ENCODE measurements at places on chromosomes 11 and 22.

DNA sequence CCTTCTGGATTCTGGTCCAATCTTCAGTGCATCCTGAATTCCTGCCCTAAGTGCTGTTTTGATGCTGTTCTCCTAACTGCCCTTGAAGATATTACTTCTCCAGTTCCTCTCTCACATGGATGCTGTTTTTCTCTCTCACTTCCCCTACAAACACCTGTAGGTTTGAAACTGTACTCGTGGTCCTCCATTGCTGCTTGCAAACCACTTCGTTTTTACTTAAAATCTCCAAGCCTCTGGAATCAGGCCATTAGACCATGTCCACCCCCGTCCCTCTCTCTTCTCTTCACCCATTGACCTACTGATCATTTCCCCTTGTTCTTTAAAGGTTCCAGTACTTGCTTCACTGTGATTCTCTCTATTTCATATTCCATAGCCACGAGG is 988.1 kb downstream of the NTM start:
- no peak for DNase-seq

GRCh38 chr11:7630002-7630401 is 43.3 kb downstream of the CYB5R2 start:
- no peak for DNase-seq

GRCh38 chr11:70471254-70471653 is 72.9 kb downstream of the CTTN start:
- no peak for DNase-seq

- no peak for DNase-seq
These were observed 72.9 kb downstream of the TIMP3 start for GRCh38 chr22:32874385-32874784.

DNA sequence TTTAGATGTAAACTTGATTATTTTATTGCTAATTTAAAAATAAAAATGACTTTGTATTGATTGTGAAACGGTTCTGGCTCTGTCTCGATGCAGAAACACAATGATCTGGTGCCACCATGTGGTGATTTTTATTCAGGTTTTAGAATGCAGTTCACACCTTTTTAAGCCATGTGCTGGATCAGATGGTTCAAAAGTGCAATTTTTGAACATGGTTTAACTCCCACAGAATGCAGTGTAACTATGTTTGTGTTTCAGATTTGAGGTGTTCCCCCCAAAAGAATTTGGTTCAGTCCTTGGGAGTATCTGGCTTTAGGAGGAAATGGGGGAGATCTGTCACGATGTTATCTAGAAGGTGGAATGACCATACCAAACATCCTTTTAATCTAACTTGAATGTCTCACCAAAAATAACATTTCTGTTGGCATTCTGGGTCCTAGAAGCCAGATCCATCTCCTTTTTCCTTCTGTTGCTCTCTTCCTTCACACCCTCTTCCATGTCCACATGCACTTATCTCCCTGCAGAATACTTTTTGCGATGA is 7.9 kb downstream of the MRPL16 start:
- no peak for DNase-seq

DNA sequence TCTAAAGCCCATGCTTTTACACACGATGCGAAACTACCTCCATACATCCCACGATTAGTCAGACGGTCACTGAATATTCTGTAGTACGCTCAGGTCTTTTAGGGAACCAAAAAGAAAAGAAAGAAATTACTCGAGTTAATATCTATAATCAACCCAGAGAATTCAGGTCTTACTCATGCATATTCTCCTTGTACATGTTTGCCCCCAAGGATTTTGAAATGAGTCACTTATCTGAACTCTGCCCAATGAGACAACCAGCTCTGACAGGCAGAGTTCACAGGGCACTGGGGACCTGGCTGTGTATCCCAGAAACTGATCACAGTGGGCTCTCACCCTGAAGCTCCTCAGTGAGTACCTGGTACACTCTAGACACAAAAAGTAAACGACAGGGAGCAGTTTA is 29.2 kb downstream of the RASSF10 start:
- no peak for DNase-seq

DNA sequence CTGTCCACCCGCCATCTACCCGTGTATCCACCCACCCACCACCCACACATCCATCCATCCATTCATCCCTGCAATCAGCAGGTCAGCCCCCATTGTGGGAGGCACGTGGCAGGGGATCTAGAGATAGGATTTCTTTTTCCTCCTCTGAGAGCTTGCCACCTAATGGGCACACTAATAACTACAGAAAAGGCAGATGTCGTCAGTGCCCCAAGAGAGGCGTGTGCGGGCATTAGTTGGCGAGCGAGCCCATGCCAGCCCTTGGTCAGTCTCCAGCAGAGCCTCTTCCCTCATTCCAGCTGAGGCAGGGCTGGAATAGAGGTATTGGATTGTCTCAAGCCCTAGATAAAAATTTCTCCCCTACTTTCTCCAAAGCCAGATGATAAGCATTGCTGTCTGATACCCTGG is 9.7 kb downstream of the USP2 start:
- DNase-seq: no peak

DNA sequence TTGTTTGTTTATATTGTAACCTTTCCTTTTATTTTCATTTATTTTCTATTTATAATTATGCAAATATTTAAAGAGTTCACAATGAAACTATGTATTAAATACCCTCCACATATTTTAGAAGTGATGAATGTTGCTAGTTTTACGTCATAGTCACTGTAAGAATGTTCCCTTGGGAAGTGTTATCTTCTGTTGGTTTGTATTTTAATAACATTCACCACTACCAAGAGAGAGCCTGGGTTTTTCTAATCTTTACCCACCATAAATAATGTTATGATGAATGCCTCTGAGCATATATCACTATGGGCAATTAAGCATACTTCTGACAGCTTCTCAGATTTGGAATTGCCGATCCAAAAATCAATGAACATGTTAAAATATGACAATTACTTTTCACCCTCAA is 80.7 kb downstream of the GGT1 start:
- DNase-seq: no peak

DNA sequence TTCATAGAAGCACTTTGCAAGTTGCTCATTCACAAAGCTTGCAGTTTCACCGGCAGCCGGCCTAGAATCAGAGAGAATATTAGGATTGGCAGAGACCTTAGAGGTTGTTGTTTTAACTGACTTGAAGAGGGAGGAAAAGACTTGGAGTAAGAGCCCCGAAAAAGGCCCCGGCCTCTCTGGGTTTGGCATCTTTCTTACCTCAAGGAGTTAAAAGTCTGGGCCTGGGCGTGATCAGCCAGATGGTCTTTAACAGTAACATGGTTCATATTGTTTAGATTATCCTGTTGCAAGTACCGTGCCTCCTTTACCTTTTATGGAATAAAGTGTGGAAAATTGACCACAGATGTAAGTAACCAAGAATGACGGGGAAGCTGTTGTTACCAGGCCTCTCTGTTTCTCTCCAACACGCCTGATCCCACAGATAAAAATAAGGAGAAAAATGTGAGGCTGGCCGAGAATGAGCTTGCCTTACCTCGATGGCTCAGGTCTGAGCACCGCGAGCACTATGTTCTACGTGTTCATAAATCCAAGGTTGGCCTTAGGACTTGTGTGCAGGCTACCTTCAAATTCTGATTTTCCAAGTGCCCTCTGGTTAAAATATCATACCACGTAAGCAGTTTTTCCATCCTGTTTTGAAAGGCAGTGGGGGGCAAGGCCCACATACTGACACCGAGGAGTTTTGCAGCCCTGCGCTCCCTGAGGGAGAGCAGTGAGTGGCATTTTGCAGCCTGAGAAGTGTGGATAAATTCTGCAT is 56.4 kb downstream of the PARVA start:
- peak; percentile 61 for DNase-seq

DNA sequence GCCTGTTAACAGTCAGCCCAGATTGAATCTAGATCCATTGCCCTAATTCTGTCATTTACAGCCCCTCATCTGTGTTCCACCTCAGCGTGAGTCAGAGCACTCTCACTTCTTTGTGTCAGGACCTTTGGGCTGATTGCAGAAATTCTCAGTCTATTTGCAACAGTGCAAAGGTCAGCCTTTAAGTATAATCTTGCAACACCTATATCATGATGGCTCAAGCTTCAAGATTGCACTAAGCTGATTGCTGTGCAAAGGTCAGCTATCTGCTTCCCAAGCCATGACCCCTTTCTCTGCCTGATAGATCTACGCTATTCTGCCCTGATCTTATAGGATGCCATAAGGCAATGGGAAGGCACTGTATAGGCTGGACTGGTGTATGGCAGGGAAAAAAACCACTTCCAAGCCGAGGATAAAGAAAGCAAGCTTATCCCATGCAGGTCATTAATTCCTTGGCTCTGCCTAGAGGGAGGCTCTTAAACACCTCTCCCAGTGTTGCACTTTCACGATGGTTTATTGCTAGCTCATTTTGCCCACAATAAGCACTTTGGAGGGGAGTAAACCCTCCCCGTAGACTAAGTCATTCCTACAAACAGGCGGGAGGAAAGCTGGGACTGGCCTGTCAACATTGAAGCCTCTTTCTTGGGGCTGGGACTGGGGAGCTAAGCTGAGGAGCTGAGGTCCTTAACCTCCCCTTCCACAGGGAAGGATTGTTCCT is 100.6 kb downstream of the RRAS2 start:
- DNase-seq: no peak

DNA sequence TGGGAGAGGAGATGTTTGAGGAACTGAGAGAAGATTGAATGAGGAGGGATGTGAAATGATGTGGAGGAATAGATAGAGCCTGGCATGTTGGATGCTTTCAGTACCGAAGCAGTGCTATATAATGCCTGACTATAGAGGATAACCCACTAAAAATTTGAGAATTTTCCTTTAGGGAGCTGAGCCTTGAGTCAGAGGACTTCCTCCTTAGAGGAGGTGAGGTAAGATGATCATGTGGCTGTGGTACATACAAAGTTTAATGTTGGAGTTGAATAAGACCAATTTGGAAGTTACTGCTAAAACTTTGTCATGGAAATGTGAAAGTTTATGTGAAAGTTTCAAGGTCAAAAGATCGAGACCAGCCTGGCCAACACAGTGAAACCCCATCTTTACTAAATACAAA is 66.9 kb downstream of the YAP1 start:
- no peak for DNase-seq

- DNase-seq: no peak
These were observed 190.7 kb upstream of the NCAM1 start for GRCh38 chr11:112770487-112770886.

GRCh38 chr22:37482244-37482643 is 3.9 kb downstream of the MFNG start:
- no peak for DNase-seq

DNA sequence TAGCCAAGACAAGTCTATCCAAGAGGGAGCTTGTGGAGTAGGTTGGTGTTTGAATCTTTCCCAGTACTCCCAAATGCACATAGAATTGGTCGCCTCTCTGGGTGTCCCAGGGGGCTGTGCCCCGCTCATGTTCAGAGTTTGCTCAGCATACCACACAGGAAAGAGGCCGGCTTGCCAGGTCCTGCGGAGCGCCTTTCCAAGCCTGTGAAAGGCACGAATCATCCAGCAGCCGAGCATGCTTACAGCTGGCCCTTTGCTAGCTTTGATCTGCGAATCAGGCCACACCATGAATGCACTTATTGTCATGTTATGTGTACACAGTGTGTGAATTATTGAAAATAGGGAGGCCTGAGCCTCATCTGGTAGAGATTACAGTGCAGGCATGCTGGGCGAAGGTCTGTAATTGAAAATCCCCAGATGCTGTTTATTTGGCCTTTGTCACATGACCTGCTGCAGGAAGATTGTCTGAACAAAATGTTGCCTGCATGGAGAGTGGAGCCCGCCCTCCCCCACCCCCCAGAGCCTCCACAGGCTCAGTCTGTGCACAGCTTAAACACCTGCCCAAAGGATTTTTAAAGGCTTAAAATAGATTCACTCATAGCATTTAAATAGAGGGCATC is 163.3 kb upstream of the RASSF10 start:
- peak; percentile 62 for DNase-seq

- DNase-seq: no peak
These were observed 15.2 kb downstream of the SHISAL1 start for GRCh38 chr22:44297470-44298061.

GRCh38 chr11:65184146-65184545 is 2.4 kb downstream of the CAPN1 start:
- DNase-seq: no peak

GRCh38 chr11:1534682-1535081 is 37.4 kb downstream of the DUSP8 start:
- DNase-seq: no peak

DNA sequence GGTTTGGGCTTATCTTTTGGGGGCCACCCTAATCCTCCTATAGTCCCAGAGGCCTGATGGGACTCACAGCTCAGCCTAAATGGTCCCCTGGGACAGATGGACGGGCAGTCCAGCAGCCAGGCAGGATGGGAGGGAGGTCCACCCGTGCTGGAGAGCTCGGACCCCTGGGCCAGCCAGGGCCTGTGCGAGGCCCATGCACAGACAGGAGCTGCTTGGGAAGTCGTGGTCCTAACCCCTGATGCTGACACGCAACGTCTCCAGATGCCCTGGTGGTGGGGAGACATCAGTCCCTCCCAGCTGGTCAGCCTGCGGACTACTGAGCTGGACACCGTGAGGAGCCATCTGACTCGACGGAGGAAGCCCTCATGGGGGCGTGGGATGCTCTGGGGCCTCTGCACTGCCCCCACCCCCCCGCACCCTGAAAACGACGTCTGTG is 31.2 kb upstream of the MUC5AC start:
- peak; percentile 30 for DNase-seq

- DNase-seq: no peak
These were observed 33.5 kb upstream of the SERPIND1 start for GRCh38 chr22:20740222-20740951.

DNA sequence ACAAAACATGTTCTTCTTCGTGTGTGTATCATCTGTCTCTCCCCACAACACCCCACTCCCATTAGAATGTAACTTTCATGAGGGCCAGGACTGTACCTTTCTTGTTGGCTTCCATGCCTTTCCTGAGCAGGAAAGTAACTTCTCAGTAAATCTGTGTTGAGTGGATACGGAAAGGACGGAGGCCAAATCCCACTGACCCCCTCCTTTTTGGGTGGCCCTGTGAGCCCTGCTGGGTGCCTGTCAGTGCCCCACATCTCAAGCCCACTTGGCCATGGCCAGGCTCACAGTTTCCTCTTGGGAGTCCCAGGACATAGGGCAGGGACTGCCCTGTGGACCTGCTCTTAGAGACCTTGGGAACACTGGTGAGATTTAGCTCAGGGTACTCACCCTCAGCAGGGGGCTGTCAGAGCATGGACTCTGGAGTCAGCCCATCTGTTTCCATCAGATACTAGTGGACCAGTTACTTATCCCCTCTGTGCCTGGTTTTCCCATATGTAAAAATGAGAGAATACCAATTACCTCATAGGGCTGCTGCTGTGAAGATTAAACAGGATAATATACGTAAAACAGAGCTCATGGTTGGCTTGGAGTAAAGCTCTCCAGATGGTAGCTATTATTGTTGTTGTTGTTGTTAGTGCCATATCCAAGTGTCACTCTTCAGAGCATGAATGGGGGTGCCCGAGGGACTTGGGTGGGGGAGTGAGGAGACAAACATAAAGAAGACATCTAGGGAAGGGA is 1.0 kb upstream of the C11orf96 start:
- peak; percentile 43 for DNase-seq

- DNase-seq: no peak
These were observed 977 bp upstream of the PGGHG start for GRCh38 chr11:287821-288477.

GRCh38 chr11:12824281-12825041 is 150.2 kb downstream of the TEAD1 start:
- DNase-seq: no peak

GRCh38 chr11:14184028-14184940 is 174.7 kb downstream of the RRAS2 start:
- no peak for DNase-seq
